NCI-H345 (cell line): ENCODE measurements at places on chromosomes 12 and 14.

DNA sequence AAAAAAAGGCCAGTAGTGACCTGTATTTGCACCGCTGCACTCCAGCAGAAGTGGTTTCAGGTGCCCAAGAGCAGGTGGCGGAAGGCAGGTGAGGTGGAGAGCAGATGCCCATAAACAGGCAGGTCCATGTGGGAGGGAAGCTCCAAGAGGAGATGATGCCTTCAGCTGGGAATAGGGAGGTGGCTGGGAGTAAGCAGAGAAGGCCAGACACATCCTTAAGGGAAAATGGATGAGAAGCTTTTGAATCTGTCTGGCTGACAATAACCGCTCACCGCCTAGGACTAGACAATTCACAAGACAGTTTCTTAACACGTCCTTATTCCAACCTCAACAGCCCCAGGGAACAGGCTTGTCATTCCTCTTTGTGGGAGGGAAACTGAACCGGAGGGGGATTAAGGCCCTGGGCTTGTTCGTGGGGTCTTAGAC is 43.9 kb upstream of the PLEKHG6 start:
- DNase-seq, result peak; percentile 61

- DNase-seq, result no peak
Observed at GRCh38 chr14:91375720-91376452, 41.7 kb downstream of the CCDC88C start.

GRCh38 chr12:58346032-58346632 is 404.8 kb downstream of the ATP23 start:
- peak; percentile 66 for DNase-seq

DNA sequence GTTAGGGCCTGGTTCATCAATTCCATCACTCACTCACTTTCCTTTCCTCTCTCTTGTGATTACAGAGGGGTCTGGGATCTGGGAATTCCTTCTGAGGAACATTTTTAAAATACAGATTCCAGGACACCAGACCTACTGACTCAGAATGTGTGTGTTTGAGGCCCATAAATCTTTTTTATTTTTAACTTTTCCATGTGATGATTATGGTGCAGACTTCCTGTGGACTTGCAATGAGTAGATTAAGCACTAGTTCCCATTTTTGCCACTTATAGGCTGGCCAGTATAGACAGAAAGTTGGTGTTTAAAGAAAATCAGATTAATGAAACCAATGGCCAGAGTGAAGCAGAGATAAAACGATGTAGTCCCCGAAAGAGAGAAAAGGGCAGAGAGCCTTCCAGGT is 28.1 kb downstream of the SLC41A2 start:
- no peak for DNase-seq

- DNase-seq, result peak; percentile 72
Observed at GRCh38 chr14:102795060-102795925, 18.0 kb downstream of the TRAF3 start.

DNA sequence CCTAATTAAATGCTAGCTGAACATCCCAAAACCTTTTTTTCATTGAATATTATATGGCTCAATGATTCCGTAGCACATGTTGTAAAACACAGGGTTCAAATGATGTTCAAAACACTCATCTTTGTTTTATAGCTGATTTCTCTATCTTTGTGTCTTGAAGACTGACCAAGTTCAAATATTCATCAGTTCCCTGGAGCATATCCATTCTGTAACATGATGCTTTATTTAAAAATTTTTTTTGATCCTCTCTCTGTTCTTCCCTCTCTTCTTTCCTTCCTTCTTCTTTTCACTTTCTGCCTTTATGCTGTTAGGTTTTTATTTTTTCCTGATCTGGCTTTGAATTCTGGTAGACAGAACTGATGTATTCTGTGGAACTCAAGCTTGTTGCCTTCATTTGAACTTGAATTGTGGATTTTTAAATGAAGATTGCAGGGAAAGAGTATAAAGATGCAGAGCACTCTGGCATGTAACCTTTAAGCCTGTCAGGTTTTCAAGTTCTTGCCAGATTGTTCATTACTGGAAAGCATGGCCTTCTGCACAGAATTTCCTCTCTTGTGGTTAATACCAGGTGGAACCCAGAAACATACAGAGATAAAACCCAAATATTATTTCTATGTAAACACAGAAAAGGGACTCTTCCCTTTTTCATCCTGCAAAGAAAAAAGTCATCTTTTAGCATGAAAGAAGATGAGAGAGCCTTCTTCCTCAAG is 39.5 kb downstream of the PROX2 start:
- no peak for DNase-seq

GRCh38 chr14:103886304-103887169 is 39.2 kb upstream of the PPP1R13B start:
- DNase-seq, result no peak

GRCh38 chr12:49364989-49365388 is 2.3 kb upstream of the SPATS2 start:
- no peak for DNase-seq

DNA sequence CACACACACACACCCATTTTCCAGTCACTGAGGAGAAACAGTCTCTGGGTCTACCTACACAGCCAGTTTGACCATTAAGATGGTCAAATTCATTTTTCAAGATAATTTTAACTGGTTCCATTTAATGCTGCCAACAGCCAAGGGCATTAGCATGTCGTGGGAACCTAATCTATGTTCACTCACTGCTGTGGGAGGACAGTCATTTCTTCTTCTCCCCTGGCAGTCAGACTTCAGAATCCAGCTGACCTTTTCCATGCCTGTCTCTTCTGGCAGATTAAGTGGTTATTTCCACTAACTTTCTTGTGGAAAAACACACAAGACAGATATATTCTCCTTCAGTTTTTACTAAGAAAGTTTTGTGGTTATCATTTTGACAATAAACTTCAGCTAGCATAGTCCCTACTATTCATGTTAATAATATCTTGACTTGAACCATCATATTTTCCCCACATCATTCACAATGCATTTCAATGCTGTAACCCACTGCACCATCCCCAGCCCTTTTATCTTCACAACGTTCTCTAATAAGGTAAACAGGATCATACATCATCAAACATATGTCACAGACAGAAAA is 82.2 kb downstream of the DAD1 start:
- DNase-seq, result no peak

GRCh38 chr12:114194956-114195355 is 211.0 kb downstream of the TBX5 start:
- no peak for DNase-seq

GRCh38 chr12:108141600-108142130 is 12.6 kb downstream of the WSCD2 start:
- no peak for DNase-seq

DNA sequence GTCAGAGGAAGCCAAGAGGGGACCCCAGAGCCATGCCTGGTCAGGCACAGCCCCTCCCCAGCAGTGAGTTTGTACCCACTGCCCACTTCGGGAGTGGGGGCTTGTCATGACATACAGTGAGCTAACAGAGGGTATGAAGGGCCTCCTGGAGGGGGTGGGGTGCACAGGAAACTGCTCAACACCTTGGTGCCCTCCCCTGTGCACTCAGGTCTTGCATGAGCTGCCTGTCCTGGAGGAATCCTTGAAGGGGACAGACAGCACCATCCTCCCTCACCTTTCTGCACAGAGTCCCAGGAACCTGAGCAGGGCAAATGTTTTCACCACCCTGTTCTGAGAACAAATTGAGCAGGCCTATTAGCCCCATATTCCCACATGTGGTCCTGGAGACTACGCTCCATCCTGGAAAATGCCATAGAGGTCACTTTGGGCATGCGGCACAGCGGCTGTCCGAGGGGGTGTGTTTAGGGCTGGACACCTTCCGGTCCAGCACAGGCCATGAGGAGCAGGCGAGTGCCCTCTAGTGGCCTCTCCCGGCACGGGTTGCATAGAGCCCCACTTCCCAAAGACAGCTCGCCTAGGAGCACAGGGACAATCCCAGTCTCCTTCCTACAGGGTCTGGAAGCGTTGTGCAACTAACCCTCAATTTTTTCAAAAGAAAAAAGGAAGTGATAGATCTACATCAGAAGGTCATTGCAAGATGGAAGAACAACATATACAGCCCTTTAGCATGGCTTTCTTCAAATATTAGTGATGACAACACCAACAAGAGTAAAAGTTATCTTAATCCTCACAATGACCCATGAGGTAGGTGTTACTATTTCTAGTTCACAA is 31.9 kb upstream of the ZFP36L1 start:
- peak; percentile 30 for DNase-seq

DNA sequence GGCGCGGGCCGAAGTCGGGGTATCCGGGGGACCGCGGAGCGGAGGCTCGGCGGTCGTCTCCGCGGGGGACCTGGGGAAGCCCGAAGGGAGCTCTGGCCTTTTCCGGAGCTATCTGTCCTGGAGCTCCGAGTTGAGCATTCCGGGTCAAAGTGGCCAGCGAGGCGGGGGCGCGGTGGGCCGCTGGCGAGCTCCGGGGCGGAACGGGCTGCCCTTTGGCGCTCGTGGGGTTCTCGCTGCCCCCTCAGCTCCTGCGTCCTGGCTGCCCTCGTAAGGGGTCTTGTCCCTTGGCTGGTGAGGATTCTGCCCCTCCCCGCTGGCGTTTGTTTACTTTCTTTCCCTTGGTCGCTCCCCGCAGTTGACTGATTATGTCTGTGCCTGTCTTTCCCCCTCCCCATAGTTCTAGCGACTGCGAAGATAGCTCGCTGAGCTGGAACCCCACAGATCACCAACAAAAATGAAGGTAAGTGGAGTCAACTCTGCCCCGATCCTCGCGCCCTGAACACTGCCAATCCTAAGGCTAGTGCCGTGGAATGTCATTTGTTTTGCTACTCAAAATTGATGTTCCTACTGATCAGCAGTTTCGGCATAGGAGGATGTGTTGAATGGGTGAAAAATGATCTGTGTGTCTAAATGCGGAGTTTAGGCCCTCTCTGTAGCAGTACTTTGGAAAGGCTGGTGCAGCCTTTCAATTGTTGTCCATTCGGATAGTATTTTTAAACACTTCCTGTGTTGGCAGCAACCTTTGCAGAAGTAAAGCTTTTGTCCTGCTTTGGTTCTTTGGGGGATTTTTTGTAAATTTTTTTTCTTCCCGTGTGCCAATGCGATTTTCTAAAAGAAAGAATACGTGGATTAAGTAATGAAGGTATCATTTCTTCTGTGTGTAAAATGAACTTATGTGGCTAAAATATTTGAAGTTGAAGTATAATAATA is 1.3 kb downstream of the ARID4A start:
- DNase-seq, result peak; percentile 26

DNA sequence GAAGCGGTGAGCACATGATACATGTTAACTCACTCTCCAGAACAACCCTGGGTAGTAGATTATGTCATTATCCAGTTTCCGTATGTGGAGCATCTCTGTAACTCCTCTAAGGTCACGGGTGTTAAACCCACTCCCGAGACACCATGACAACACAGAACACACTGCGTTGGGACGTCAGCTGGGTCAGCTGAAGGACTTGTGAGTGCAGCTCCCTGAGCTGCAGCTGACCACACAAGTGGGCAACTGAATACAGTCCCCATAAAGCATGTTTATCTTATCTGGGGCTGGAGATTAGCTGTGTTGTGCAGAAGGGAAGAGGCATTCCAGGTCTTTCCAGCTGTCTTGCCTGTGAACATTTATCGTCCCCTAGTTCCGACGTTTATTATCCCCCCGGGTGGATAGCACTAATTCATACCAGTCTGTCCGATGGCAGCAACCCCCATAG is 211.5 kb downstream of the CHST11 start:
- peak; percentile 22 for DNase-seq

- no peak for DNase-seq
Observed at GRCh38 chr12:58767496-58767895, 152.8 kb downstream of the LRIG3 start.

GRCh38 chr12:22211128-22211527 is 123.4 kb downstream of the ST8SIA1 start:
- no peak for DNase-seq

- no peak for DNase-seq
Observed at GRCh38 chr12:75955251-75955650, 76.3 kb downstream of the PHLDA1 start.

GRCh38 chr14:56292970-56293369 is 174.8 kb downstream of the PELI2 start:
- no peak for DNase-seq

- no peak for DNase-seq
Observed at GRCh38 chr12:67457778-67458665, 188.9 kb downstream of the CAND1 start.

DNA sequence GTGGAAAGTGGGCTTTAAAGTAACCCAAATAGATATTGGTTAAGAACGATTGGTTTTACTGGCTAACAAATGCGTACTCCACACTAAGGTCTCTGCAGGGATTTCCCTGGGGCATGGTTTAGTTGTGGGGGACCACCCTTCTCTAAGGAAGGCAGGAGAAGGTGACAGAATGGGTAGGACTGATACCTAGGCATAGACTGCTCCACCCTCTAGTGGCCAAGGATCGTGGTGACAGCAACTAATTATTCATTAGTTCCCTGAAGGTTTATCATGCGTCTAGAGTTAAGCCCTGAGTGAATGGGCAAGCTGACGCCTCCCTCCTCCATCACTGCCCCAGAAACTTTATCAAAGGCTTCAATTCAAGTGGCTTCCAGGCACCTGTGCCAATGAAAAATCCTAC is 9.1 kb downstream of the FAM181A start:
- DNase-seq, result peak; percentile 26

DNA sequence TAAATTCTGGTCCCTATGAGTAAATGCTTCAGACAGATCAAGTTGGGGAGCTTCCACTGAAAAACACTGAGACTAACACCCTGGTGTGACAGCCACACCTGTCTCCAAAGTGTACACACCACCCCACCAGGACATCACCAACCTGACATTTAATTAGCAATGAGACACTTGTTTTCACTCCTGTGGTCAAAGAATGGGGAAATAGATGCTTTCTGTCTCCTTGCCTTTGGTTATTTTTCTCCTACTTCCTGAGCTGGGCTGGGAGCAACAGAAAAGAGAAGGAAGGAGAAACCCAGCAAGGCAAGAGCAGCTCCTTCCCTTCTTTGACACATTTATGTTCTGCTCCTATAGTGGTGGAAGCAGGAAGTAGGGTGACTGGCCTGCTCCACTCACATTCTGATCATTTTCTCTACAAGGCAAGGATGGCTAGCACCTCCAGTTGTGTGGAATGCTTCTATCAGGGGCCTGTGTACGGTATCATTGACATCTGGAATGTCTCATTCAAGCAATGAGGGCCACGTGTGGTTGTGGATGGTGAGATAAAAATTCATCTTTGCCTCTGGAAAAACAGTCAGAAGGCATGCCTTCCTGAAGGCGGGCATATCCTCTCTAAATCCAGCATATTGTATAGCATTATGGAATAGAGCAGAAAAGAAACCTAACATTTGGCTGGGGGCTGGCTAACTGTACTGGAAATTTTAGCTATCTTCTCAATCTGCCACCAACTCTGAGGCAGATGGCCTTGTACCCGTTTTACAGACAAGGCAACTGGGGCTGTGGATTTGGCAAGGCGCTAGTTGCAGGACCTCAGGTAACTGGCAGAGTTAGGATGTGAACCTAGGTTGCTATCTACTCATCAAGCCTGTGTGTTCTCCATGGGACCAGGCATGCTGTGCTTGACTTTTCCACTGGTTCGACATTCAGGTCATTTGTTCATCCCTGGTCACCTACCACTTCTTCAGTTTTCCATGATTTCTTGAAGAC is 24.8 kb upstream of the LGALS3 start:
- DNase-seq, result no peak

GRCh38 chr12:56374726-56375597 is 12.3 kb upstream of the APOF start:
- DNase-seq, result no peak

GRCh38 chr12:44389038-44389437 is 487.1 kb downstream of the NELL2 start:
- DNase-seq, result no peak

GRCh38 chr14:87869619-87870583 is 123.1 kb downstream of the GALC start:
- DNase-seq, result no peak
